Liver (tissue), 10 donors: ENCODE measurements at places on chromosomes 3 and 15.

DNA sequence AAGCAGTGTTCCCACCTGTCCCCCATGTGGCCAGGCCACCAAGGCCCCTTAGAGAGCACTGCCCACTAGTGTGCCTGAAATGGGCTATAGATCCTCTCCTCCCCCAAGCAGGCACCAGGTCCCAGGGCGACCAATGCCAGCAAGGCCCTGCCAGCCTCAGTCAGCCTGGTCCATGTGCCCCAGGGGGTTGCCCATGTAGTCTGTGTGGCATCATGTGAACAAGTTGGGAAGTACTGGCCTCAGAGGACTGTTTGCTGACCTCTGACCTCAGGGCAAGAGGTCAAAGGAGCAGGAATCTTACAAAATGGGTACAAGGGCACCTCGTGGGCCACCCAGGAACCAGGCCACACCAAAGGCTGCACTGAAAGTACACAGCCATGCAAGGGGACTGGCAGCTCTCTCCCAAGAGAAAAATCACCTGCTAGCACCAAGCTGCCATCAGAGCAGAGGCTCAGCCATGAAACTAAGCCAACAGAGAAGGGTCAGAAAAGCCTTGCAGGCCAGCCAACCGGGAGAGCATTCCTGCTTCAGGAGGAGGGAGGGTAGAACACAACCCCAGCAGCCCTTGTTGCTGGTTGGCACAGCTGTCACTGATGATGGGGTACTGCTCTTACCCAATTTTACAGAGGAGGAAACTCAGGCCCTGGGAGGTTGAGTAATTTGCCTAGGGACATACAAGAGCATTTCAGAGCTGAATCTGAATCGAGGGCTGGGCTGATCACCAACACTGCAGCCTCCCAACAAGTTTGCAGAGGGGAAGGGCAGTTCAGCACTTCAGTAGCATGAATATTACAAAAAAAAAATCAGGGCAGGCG lies 5.2 kb upstream of the FURIN start:
- no peak for DNase-seq

DNA sequence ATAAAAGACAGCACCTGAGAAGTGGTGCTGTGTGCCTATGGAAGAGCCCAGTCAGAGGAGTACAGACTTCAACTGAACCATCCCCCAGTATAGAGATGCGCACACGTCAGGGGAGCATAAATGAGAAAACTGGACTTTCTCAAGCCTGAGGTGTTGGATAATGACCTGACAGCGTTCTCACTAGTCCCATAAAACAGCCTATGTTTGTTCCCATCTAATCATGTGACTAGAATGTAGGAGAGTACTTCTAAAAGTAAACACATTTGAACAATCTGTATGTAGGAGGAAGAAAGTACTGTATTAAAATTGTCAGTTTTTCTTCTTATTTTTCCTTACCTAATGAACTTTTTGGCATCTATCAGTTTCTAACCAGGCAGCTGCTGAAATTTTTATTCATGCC lies 498.9 kb downstream of the CNTN4 start:
- no peak for DNase-seq

DNA sequence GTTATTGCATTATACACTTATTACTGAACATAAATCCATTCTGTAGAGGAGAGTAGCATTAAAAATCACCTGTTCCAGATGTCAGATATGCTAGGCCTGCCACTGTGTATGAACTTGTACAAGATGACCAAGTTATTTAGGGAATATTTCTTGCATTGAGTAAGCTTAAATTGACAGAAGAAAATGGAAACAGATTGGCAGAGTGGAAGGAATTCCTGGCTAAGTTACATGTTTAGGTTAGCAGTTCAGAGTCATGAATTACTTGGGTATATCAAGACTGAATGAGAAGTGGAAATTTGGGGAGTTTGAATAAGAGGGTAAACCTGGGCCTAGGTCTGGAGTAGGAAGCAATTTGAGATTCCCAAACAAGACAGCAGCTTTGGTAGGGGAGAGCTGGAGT lies 44.6 kb downstream of the ARHGAP31 start:
- no peak for DNase-seq

GRCh38 chr3:141294301-141294700 lies 62.7 kb downstream of the PXYLP1 start:
- DNase-seq: no peak

GRCh38 chr3:170144437-170144843 lies 37.1 kb downstream of the PHC3 start:
- no peak for DNase-seq

GRCh38 chr15:35698331-35698730 lies 152.4 kb upstream of the DPH6 start:
- DNase-seq: no peak

- no peak for DNase-seq
Observed at GRCh38 chr3:40923143-40923542, 276.2 kb upstream of the CTNNB1 start.

DNA sequence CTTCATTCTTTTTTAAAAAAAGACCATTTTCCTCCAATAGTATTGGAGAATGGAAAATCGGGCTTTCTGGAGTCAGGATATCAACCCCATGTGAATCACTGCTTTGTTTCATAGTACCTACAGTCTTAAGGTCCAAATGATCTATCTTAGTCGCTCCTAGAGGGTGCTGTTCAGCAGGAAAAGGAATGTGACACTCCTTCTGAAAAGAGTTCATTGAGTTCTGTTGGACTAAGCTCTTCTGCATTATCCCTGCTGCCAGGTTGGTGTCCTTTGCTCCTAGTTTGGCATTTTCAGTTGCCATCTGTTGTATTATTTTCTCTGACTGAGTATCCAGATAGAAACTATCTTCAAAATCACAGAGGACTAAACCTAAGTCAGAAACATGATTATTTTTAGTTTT lies 57.2 kb downstream of the POLQ start:
- DNase-seq: no peak

GRCh38 chr3:73319179-73319769 lies 257.8 kb downstream of the EBLN2 start:
- no peak for DNase-seq

DNA sequence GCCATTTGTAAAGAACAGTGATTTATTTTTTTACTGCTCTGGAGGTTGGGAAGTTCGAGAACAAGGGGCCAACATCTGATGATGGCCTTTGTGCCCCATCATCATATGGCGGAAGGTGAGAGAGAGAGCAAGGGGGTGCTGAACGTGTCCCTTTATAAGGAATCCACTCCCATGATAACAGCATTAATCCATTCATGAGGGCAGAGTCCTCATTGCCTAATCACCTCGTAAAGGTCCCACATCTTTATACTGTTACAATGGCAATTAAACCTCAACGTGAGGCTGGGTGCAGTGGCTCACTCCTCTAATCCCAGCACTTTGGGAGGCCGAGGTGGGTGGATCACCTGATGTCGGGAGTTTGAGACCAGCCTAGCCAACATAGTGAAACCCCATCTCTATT lies 8.3 kb downstream of the IL12A start:
- DNase-seq: no peak

DNA sequence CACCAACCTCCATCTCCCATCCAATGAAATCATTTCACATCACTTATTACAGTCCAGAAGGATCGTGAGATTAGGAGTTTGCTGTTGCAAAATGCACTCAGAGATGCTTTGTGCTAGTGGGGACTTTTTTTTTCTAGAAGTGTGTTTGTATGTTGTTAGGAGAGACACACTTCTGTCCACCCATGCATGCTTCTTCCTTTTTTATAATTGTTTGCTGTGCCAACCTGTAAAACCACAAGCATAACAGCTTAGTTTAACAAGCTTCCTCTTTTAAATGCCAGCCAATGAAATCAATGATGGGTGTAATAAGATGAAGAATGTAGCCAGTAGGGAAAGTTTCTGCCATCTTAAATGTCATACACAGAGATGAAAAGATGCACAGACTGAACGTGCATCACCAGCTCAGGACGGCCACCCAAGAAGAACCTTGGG lies 305.6 kb upstream of the STT3B start:
- DNase-seq: no peak

DNA sequence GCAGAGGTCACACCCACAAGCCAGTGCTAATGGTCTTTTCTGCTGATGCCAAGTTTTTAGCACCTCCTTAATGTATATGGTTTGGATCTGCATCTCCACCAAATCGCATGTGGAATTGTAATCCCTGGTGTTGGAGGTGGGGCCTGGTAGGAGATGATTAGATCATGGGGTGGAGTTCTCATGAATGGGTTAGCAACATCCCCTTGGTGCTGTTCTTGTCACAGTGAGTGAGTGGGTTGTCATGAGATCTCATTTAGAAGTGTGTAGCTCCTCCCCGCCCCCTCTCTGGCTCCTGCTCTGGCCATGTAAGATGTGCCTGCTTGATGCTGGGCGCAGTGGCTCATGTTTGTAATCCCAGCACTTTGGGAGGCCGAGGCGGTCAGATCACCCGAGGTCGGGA lies 37.3 kb upstream of the KLHL6 start:
- no peak for DNase-seq

- DNase-seq: no peak
Observed at GRCh38 chr3:148735597-148735996, 37.9 kb downstream of the AGTR1 start.

GRCh38 chr15:52844823-52845222 lies 54.7 kb upstream of the ONECUT1 start:
- DNase-seq: no peak

- DNase-seq: no peak
Observed at GRCh38 chr3:151864423-151865101, 8.9 kb upstream of the SUCNR1 start.

GRCh38 chr15:74262625-74263024 lies 26.5 kb downstream of the CCDC33 start:
- no peak for DNase-seq

DNA sequence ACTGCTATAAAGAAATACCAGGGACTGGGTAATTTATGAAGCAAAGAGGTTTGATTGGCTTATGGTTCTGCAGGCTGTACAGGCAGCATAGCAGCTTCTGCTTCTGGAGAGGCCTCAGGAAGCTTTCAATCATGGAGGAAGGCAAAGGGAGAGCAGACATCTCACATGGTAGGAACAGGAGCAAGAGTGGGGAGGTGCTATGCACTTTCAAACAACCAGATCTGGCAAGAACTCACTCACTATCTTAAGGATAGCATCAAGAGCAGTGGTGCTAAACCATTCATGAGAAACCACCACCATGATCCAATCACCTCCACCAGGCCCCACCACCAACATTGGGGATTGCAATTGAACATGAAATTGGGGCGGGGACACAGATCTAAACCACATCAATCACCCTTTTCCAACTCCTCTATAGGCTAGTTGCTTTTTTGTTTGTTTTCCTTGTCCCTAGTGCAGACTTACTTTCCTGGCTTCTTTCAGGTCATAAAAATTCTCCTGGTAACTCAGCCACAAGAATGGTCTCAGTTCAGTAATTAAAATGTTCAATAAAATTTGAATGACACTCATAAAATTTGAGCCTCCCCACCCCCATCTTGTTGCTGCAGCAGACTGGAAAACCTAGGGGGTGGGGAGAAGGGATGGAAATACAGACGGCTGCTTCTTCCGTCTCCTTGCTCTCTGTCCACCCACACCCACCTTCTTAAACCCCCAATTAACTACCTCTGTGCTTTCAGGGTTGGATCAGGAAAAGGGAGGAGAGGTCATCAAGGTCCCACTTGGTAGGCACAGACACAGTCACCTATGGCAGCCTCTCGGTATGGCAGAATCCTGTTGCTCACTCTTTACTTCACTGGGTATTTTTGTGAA lies 16.3 kb upstream of the TIPARP start:
- DNase-seq: no peak

DNA sequence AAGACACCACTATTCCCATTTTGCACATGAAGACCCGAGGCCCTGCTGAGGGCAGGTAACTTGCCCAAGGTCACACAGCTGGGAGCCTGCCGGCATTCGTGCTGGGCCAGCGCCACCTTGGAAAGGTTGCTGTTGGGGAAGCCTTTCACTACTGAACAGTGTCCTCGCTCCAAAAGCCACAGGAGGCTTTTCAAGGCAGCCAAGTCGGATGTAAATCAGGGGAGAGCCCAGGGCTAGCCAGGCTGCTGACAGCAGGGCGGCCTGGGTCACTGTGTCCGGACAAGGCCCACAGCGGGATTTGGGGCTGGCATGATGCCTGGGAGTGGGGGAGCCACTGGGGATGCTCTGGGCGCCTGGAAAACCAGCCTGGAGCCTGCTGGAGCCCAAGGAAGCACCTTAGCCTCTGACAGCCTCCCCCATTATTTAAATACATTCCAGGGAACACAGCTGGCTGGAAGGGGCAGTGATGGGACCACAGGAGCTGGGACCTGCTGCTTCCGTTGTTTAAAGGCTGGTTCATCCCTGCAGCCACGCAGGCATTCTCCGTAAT lies 10.5 kb downstream of the SLC6A6 start:
- DNase-seq: no peak

GRCh38 chr3:90128391-90128790 lies 1021.0 kb downstream of the EPHA3 start:
- DNase-seq: no peak

DNA sequence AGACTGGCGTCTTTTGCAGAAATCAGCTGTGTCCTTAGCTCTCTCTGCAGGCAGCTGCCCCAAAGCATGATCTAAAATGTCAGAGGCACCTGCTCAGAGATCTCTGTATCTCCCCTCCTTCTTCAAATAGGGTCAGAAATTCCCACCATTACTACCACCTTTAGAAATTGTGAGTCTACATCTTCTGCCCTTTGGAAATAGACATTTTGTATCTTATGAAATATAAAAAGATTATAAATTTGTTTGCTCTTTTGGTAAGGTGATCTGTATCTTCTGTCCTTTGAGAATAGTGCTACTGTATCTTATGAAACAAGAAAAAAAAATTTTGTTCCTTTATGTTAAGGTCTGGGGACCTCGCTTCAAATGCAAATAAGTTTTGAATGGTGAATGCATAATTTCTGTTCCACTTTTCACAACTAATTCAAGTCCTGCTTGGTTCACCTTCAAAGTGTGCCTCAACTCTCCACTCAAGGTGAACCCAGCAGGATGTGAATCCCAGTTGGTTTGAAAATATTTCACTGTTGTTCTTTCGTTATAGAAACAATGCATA lies 28.3 kb upstream of the GPD1L start:
- DNase-seq: no peak

- DNase-seq: no peak
Observed at GRCh38 chr15:34241376-34242330, 16.8 kb downstream of the EMC4 start.

DNA sequence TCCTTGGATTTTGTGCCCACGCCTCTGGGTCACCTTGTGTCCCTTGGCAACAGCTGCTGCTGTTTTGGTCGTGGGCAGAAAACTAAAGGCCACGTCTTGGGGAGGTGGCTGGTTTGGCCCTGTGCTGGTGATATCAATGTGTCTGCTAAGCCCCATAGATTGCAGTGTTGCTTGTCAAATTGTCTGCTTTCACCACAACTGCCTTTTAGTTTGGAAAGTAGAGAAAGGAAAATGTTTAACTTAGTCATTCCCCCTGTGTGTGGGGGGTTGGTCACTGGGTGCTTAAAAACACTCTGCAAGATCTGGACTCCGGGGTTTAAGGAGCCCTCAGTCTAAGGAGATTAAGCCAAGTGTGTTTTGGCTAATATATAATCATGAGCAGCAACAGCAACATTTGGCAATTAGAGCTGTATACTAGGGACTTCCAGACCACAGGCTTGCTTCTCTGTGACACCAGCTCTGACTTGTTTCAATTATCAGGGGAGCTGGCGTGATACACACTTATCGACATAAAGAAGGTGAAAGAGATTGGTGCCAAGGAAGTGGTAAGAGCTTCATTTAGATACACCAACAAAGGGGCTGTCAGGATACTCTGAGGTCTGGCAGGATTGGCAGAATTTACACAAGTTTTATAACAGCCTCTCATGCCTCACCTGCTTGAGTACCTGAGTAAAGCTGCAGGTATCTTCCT lies 3.5 kb downstream of the SMAD3 start:
- DNase-seq: no peak

- no peak for DNase-seq
Observed at GRCh38 chr3:16476636-16477035, 36.9 kb downstream of the RFTN1 start.

GRCh38 chr3:54988838-54989630 lies 61.2 kb upstream of the LRTM1 start:
- no peak for DNase-seq
